NCI-H146 (cell line): ENCODE measurements at places on chromosomes 16 and 17.

GRCh38 chr16:19817122-19817521, 67.5 kb downstream of the GPRC5B start:
- no peak for DNase-seq

GRCh38 chr16:49127103-49127502, 154.5 kb downstream of the CBLN1 start:
- no peak for DNase-seq

GRCh38 chr17:80502578-80502877, 26.1 kb upstream of the NPTX1 start:
- no peak for DNase-seq

DNA sequence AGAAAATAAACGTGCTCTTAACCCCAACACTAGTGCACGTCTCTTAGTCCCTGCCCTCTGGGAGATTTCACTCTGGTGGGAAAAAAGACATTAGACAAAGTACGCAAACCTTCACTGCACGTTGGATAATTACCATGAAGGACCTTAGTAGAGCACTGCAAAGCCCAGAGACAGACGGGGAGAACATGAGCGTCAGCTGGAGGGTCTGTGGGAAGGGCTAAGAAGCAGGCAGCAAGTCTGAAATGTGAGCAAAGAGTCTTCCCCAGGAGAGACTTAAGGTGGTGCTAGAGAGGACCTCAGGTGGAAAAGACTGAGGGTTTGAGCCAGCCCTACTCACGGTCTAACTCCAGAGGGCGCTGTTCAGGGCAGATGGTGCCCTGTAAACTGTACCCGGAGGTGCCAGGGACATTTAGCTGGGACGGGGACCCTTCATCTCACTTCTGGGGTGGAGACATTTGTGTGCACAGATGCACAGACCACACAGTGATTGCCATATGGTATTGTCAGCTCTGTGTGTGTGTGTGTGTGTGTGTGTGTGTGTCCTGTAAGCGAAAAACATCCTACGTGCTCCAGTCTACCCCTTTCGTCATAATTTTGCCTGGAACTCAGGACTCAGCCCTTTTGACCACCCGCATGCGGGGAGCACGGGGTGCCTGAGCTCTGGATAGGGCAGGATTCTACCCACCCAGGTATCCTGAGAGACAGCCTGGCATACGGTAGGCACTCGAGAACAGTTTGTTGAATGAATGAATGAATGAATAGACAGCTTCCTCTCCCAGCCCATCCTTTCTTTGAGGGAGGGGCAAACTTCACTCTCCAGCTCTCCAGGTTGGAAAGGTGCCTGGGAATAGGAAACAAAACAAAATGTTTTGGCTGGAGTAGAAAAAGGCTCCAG, 10.1 kb upstream of the STAC2 start:
- DNase-seq: peak; percentile 34

DNA sequence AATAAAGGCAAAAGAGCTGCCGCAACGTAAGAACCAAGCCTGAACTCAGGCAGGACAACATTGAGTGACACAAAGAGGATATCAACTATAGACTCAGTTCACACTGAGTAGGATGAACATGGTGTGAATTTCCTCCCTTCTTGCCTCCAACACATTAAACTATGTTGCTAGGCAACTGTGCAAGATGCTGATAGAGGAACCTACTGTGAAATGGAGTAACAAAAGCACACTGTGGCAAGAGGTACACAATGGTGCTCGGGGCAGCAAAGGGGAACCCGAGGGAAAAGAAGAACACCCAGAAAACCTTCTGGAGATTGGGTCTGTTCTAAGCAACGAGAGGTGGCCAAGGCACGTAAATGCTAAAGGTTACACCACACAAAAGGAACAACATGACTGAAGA, 34.1 kb downstream of the GRB2 start:
- DNase-seq: no peak

DNA sequence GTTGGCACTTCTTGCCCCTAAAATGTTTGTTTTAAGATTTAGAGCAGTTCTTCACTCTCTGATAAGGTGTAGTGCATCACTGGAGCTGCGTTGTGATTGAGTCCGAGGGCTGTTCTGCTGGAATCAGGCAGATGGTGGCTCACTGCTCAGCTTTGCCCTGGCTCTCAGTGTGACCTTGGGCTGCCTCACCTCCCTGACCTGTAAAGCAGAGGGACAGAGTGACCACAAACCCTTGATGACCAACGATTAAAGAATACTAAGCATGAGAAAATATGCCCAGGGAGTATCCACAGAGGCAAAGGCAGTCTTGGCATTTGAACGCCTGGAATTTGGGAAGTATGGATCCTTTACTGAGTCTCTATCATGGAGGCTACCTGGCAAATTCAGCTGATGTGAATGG, 18.1 kb downstream of the CMIP start:
- DNase-seq: no peak

GRCh38 chr17:69819316-69820087, 255.5 kb upstream of the KCNJ16 start:
- DNase-seq: no peak

GRCh38 chr16:82368041-82368440, 198.0 kb upstream of the MPHOSPH6 start:
- no peak for DNase-seq

GRCh38 chr17:61581611-61582349, 9.2 kb downstream of the NACA2 start:
- peak; percentile 43 for DNase-seq

- DNase-seq: no peak
Measured at GRCh38 chr16:1519831-1520230, 13.6 kb upstream of the TMEM204 start.

DNA sequence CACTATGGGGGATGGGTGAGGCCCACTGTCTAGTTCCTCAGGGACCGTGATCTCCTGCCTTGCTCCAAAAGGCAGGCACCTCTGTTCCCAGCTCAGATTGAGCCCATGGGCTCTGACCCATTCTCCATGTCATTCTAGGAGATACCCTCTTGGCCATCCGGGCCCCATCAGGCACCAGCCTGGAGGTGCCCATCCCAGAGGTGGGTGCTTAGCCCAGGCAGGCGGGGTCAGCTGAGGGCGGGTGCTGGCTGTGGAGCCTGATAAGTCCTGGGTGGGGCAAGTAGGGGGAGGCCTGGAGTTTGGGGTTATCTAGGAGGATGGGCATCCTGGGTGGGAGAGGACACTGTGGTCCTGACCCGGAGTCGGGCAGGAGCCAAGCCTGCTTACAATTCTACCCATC, 2.3 kb downstream of the E2F4 start:
- no peak for DNase-seq

DNA sequence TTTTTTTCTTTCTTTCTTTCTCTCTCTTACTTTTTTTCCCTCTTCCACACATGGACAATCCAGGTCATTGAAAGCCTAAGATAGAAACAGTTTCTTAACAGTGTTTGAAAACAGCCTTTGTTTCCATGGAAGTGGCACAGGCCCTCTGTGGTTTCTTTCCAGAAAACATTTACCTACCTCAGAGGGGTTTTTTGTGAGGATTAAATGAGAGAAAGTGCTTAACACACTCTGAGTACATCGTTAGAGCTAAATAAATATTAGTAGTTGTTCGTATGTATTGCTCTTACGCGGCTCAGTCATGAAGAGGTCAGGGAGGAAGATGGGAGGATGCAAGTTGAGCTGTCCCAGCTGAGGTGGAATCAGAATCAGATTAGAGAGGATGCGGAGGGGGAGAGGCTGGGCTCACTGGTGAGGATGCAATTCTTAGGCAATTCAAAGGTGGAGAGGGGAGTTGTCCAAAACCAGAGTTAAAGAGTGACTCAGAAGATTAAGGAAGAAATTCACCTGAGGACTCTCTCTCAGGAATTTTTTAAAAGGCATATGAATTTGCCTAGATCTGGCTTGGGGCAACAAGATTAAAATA, 345.4 kb downstream of the PMP22 start:
- no peak for DNase-seq

DNA sequence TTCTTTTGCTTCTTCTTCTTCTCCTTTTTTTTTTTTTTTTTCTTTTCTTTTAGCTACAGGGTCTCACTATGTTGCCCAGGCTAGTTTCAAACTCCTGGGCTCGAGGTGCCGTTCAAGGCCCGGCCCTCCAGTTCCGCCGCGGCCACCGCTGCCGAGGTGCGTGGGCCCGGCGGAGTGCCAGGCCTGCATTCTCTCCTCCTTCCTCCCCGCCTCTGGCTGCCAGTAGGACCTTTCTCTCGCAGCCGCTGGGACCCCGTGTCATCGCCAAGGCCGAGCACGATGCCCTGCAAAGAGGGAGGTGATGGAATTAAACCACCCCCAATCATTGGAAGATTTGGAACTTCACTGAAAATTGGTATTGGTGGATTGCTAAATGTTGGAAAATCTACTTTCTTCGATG, 195.8 kb downstream of the CDRT15L2 start:
- DNase-seq: no peak

- DNase-seq: peak; percentile 2
Measured at GRCh38 chr16:50213939-50214519, 52.3 kb upstream of the ADCY7 start.

DNA sequence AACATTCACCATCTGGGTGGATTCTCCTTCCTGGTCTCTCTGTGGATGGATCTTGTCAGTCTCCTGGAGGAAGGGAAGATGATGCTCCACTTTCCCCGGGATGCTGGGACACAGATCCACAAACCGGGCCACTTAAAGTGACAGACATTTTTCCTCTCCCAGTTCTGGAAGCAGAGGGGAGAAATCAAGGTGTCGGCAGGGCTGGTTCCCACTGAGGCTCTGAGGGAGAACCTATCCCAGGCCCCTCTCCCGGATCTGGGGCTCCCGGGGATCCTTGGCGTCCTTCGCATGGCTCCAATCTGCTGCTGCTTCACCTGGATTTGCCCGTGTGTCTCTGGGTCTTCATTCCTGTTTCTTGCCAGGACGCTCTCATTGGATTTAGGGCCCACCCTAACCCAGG, 263.1 kb upstream of the TNRC6C start:
- no peak for DNase-seq

- peak; percentile 14 for DNase-seq
Measured at GRCh38 chr16:50323335-50324011, 45.3 kb downstream of the BRD7 start.

- no peak for DNase-seq
Measured at GRCh38 chr17:68622423-68622822, 21.3 kb upstream of the FAM20A start.

DNA sequence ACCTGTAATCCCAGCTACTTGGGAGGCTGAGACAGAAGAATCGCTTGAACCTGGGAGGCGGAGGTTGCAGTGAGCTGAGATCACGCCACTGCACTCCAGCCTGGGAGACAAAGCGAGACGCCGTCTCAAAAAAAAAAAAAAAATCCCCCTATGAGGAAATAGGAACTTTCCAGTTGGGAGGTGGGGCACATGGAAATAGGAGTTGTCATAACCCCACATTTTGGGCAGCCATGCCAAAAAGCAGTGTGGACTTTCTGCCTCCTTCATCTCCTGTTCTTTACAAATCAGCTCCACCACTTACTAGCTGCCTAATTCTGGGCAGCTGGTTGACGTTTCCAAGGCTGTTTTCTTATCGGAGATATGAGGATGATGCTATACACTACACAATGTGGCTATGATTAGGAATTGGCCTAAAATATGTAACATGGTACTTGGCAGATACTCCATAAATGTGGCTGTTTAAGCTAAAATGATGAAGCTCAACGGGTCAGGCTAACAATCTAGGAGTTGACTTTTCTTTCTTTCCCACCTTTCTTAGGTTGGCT, 21.5 kb upstream of the CCL5 start:
- no peak for DNase-seq
